Activated naive CD4-positive, alpha-beta T cell treated with anti-CD3 and anti-CD28 coated beads for 36 hours (primary cell): ENCODE measurements at places on chromosomes 11 and 22.

DNA sequence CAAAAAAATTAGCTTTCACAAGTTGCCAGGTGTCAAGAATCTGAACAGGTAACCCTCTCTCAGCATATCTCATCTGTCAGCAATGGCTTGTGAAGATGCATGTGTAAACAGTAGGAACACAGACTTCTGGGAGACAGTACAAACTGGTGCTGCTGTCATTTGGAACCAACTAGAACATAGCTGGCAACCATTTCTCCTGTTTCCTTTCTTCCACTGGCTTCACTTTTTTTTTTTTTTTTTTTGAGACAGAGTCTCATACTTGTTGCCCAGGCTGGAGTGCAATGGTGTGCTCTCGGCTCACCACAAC, 2.1 kb upstream of the PIK3C2A start:
- no peak for DNase-seq

DNA sequence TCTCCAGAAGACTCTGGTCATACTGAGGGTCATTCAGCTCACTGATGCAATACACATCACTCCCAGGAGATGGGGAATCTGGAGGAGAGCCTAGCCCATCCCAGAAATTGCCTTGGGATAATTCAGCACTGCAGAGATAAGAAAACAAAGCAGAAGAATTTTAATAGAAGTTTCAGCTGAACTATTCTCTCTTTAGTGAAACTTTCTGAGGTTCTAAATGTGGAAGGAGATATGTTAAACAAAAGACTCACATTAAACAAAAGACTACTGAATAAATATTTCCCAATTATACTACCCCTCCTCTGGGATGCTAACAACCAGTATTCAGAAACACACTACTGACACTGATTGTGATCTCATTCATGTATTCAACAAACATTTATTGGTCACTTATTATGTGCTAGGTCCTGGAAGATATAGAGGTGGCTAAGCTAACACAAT, 47.8 kb downstream of the C2CD3 start:
- DNase-seq = no peak

GRCh38 chr22:32800994-32801536, 440 bp upstream of the TIMP3 start:
- DNase-seq = no peak

DNA sequence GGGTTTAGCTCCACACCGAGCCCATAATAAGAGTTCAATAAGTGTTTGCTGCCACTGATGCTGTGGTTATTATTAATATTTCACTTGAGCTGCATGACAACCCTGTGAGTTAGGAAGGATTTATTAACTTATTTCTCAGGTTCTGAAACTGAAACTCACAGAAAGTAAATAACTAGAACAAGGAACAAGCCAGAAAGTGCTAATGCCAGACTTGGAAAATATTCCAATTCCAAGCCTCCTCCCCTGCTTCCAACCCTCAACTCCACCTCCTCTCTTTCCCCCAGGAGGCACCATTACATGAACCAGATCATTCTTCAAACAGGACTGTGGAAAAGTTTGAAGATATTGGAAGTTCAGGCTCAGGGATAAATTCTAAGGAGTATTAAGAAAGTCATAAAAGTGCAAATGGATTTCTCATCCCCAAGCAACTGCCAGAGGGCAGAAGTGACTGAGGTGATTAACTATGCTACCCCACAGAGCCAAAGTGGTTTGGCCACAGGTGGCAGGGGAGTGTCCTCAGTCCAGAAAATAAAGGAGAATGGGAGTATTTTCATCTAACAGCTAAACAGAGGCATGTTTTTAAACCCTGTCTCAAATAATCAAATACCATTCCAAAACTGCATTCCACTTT, 3.2 kb upstream of the FJX1 start:
- DNase-seq = no peak
